Fibroblast of skin of right quadriceps (primary cell): ENCODE measurements at places on chromosomes 16 and 17.

DNA sequence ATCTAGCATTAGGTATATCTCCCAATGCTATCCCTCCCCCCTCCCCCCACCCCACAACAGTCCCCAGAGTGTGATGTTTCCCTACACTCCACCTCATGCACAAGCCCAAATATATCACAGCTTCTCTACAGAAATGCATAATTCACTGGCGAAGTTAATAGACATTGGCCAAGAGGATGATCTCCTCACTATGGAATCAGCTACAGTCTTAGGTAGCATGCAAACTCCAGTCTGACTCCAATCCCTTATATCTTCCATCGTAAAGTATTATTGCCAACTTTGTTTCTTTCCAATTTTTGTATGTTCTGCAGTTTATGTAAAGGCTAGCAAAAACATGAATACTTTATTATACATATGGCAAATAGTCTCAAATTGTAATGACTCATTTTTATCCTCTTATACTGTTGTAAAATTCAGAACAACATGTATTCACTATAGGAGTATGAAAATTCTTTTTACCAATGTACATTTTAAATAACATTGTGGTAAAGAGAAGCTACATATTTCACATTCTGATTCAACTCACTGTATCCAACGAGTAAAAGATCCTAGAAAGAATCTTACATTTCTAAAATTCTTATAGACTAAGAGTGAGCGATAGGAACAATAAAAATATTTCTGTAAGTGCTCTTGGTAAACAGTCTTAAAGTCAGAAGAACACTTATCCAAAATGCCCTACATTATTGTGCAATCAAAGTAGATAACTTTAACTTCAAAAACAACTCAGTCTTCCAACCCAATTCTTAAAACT lies 871 bp downstream of the ABCA8 start:
- peak; percentile 42 for DNase-seq

DNA sequence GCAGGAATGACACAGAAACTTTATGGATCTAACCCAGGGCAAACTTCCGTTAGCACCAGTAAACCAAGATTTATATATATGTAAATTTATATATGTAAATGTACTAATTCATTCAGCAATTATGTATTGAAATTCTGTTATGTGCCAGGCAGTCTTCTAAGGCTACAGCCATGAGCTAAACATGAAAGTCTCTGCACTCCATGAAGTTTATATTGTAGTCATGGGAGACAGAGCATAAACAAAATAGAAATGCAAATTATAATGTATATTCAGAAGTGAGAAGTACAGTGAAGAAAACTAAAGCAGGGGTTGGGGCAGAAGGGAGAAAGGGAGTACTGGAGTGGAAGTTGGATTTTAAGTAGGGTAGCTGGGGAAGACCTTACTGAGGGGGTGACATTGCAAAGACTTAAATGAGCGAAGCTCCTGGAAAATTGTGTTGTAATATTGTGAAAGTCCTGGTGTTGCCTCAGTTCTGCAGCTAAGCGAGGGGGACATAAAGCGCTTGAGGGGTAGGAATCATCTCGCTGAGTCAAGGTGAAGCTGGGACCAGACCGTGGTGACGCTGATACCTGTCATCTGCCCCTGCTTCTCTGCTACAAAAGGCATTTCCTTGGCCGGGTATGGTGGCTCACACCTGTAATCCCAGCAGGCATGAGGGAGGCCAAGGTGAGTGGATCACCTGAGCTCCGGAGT lies 64.8 kb downstream of the YPEL2 start:
- DNase-seq: no peak

GRCh38 chr17:16322636-16323035 lies 30.6 kb downstream of the CENPV start:
- peak; percentile 83 for DNase-seq

DNA sequence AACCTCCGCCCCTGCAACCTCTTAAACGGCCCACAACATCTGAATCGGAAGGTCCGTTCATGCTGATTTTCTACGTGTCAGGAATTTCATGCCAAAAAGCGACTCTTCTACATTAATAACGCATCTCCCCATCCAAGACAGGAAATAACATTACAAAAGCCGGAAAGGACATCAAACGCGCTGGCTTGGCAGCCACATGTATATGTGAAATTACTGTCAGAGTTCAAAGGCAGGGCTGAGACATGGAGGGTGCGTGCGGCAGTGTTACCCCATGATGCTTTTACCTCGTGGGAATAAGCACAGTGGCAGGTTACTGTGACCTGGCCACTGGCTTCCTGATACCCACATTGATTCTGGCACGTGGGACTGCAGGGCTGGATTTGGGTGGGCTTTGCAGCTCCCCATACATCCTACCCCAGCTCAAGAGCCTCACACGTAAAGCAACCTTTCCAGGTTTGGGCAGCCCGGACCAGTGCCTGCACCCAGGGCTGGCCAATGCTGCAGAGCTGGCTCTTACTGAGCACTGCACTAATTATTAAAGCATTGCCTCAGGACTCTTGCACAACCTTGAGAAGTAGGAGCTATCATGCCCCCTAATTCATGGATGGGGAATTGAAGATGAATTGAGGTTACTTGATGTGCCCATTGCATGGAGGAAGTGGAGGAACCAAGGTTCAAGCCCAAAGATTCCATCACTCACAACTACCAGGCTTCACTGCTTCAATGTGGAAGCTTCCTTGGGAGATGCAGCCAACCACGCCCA lies 120.6 kb upstream of the FOXF1 start:
- DNase-seq: no peak

GRCh38 chr17:27519550-27519949 lies 63.3 kb downstream of the KSR1 start:
- DNase-seq: no peak
